Caudate nucleus (tissue), 63 donors: ENCODE measurements at places on chromosomes 6 and 20.
A peak's percentile ranks its signal among the peaks of the same experiment; 100 is the strongest.

DNA sequence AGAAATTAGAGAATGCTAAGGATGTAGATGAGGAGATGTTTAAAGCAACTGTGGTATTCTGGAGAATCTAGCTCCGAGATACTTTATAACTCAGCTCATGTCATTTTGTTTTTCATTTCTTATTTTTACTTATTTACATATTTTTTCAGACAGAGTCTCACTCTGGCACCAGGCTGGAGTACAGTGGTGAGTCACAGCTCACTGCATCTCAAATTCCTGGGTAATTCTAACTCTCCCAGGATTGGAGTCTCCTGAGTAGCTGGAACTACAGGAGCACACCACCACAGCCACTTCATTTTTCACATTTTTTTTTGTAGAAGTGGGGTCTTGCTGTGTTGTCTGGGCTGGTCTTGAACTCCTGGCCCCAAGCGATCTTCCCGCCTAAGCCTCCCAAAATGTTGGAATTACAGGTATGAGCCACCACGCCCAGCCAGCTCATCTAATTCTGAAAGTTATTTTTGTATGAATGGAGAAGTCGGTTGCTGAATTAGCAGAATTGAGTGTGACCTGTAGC lies 94.3 kb upstream of the FAM8A1 start:
- no peak for DNase-seq

GRCh38 chr6:80094017-80094416 lies 12.5 kb upstream of the BCKDHB start:
- DNase-seq: no peak

GRCh38 chr20:25605148-25605547 lies 18.7 kb downstream of the NANP start:
- DNase-seq: no peak

DNA sequence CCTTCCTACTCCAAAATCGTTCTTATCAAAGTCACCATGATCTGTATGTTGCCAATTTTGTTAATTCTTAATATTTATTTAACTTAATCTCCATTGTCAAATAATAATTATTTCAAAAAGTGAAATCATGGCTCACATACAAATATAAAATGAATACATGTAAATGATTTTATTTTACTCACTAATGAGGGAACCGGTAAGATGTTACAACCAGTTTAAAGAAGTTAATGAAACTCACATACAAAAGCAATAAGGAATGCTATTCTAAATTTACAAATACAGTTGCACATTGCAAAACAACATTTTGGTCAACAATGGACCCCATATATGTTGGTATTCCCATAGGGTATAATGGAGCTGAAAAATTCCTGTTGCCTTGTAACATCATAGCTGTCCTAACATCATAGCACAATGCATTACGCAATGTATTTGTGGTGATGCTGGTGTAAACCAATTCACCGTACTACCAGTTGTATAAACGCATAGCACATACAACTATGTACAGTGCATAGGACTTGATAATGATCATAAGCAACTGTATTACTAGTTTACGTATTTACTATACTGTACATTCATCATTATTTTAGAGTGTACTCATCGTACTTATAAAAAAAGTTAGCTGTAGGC lies 6.5 kb upstream of the SLC22A16 start:
- DNase-seq: no peak

- DNase-seq: no peak
These were observed 126.9 kb downstream of the TRMT11 start for GRCh38 chr6:126113261-126113660.

- no peak for DNase-seq
These were observed 119.6 kb downstream of the SCML4 start for GRCh38 chr6:107704347-107705013.

DNA sequence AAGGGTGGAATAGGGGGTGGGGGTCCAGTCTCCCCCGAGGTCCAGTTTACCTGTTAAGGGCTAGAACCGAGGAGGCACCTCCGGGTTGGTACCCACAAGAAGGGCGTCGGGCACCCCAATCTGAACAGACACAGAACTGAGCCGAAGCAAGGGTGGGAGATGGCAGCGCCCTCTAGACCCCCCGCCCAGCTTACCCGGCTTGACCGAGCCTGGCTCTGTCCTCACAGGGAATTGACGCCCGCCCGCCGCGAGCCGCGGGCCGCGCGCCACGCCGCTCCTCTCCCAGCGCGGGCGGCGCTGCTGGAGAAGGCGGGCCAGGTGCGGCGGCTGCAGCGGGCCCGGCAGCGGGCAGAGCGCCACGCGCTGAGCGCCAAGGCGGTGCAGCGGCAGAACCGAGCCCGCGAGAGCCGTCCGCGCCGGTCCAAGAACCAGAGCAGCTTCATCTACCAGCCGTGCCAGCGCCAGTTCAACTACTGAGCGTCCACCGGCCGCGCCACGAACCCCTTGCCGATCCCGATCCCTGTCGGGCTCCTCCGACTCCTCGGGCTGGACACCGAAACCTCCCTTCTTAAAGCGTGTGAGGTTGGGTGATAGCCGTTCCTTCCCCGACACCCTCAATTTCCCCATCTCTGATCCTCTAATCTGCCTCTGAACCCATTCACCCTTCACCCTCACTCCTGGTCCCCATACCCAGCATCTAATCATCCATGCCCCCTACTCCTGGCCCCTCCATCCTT lies 5.9 kb downstream of the TP53INP2 start:
- DNase-seq: peak; percentile 61
